Right ventricle myocardium superior (tissue), 1 donor: ENCODE measurements at places on chromosomes 1 and 21. TPM values are rescaled to one million over a fixed set of nuclear protein-coding genes. Genes with fewer than 3 reads are reported as not detected.

Gene ETV3L
- not detected for total RNA-seq

Gene ZBTB40
- 15.0 TPM for total RNA-seq

Gene LEMD1
- not detected for total RNA-seq

Gene RGS16
- total RNA-seq = 1.0 TPM

- peak; percentile 36 for DNase-seq
Measured at GRCh38 chr1:53071167-53071865, 9.3 kb downstream of the PODN start.

DNA sequence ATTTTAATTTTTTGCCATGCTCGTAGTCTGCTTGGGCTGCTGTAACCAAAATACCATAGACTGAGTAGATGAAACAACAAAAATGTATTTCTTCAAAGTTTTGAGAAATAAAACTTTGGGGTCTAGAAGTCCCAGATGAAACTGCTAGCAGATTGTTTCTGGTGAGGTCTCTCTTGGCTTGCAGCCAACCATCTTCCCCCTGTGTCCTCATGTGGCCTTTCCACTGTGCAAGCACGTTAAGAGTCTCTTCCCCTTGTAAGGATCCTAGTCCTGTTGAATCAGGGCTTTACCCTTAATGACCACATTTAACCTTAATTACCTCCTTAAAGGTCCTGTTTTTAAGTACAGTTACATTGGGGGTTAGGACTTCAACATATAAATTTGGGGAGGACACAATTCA lies 86.6 kb downstream of the PTBP2 start:
- DNase-seq = no peak

GRCh38 chr1:195550071-195550862 lies 1058.0 kb downstream of the KCNT2 start:
- no peak for DNase-seq

DNA sequence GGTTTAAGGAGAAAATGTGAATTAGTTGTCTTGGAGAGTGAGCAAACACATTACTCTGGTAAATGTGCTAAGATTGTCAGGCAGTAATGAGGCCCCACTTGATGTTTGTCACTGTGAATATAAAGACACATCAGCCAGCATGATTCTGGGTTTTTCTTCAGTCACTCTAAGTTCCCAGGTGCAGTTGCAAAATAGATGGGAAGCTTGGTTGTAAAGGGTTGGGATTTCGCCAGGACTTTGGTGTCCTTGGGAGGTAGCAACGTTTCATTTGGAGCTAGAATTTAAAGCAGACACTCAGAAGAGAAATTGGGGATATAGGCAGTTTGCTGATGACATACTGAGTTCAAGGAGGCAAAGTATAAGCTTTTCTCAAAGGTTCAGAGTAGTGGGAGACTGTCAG lies 154.3 kb downstream of the MAST2 start:
- no peak for DNase-seq

GRCh38 chr1:95021119-95021518 lies 51.6 kb downstream of the ALG14 start:
- no peak for DNase-seq

GRCh38 chr1:65424573-65424889 lies 4.1 kb downstream of the LEPR start:
- DNase-seq = no peak

DNA sequence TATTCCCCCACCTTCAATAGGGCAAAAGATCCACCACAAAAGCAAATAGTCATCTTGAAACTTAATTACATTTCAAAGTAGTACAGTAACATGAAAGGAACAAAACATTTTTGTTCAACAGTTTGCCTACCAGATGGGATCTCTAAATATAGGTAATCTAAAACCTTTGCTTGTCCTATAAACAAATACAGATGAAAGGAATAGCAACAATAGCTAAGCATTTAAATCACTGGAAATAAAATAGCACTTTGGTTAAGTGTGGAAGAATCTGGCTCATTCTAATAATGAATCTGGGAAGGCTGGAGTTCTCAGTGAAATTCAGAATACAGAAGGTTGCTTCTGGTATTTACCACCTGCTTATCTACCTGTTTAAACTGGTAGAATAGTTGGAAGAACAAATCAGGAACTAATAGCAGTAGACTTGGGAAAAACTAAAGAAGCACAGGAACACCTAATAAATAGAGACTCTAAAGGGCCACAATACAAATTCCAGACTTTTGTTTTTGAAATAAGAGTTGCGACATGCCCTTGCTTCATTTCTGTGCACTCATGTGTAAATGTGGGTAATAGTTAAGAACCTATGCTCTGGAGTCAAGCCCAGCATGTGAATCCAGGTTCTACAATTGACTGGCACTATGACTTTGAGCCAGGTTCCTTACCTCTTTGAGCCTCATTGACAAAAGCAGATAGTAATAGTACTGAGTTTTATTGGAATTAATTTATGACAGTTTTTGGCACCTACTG lies 2.3 kb upstream of the LYPLAL1 start:
- no peak for DNase-seq

- no peak for DNase-seq
Measured at GRCh38 chr1:150415800-150416199, 51.9 kb downstream of the RPRD2 start.

DNA sequence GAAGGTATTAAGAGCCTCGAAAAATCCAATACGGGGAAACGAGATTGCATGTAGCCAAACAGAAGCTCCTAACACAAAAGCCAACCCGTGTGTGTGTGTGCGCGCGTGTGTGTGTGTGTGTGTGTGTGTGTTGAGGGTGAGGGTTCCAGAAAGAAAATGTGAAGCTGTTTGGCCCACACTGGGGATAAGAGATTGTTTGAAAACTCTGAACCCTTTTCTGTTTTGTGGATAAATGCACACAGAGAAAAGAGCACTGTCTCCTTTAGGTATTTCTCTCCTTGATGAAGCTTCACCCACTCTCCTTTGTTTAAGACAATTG lies 1.9 kb downstream of the WLS start:
- DNase-seq = no peak

GRCh38 chr21:28615276-28615675 lies 377.4 kb downstream of the LTN1 start:
- DNase-seq = no peak
